ENCODE measurements at places on chromosomes 1 and 21. TPM values are rescaled to one million over a fixed set of nuclear protein-coding genes. Genes with fewer than 3 reads are reported as not detected.

HIPK1 gene
- 13.1 TPM for total RNA-seq

LCE3D gene
- total RNA-seq, result not detected

- DNase-seq, result peak; percentile 48
These were observed 659 bp downstream of the FAF1 start for GRCh38 chr1:50959303-50959912.

DNA sequence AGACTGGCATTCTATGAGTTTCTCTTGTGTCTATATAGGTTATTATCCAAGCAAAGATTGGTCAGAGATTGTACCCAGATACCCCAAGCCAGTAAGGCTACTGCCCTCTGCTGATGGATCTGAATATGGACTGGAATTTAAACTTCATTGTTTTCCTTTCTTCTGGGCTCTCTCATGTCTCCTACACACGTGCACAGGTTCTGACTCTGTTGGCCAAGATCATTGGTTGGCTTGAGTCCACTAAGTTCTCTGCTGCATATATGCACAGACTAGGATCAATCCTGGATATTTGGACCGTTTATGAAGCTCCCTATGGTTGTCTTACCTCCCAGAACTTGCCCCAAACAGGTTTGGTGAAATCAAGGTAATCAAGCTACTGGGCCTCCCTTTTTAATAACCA, 69.7 kb downstream of the CC2D1B start:
- peak; percentile 62 for DNase-seq

- DNase-seq, result no peak
These were observed 26.1 kb upstream of the SMIM12 start for GRCh38 chr1:34885405-34886247.

GRCh38 chr1:53343831-53344668, 16.2 kb upstream of the LRP8 start:
- DNase-seq, result no peak

GRCh38 chr1:4418021-4418420, 236.4 kb upstream of the AJAP1 start:
- DNase-seq, result no peak

DNA sequence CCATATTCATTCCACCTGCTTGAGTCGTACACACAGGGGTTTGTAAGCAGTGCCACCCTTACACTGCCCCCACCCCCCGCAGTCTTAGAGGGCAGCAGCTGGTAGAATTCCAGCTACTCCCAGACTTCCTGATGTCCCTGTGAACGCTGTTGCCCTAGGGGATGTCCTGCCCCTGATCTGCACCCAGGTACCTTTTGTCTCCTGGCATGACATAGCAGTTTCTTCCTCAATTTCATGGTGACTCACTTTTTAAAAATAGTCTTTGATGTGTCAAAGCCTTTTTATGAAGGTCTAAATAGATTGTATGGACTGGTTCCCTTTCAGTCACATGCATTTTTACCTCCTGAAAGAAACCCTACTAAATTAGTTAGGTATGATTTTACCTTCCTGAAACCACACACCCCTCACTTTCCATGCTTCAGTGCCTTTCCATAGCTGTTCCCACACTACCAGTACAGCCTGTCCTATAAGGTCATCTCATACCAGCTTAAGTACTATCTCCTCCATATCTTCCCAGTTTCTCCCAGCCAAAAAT, 76.4 kb downstream of the ST3GAL3 start:
- DNase-seq, result no peak

PLA2G2F gene
- total RNA-seq, result not detected

GRCh38 chr1:159612211-159612885, 24.7 kb downstream of the APCS start:
- peak; percentile 90 for DNase-seq

DNA sequence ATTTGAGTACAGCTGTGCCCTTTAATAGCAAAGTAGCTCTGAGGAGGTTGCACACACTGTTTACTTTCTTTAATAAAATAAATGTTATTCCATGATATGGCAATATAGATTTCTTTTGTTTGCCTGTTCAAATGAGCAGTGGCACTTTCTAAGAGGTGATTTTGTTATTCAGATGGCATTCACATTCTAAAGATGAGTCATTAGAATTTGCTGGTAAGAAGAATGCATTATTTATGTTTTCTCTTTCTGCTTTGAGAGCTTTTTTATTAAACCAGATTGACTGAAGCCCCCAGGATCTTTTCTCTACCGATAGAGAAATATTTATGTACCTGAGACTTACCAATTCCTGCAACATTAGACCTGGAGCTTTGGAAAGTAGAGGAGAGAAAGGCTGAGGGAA, 11.2 kb upstream of the LEPR start:
- no peak for DNase-seq

S1PR1 gene
- not detected for total RNA-seq

RIPPLY3 gene
- total RNA-seq, result not detected

DNA sequence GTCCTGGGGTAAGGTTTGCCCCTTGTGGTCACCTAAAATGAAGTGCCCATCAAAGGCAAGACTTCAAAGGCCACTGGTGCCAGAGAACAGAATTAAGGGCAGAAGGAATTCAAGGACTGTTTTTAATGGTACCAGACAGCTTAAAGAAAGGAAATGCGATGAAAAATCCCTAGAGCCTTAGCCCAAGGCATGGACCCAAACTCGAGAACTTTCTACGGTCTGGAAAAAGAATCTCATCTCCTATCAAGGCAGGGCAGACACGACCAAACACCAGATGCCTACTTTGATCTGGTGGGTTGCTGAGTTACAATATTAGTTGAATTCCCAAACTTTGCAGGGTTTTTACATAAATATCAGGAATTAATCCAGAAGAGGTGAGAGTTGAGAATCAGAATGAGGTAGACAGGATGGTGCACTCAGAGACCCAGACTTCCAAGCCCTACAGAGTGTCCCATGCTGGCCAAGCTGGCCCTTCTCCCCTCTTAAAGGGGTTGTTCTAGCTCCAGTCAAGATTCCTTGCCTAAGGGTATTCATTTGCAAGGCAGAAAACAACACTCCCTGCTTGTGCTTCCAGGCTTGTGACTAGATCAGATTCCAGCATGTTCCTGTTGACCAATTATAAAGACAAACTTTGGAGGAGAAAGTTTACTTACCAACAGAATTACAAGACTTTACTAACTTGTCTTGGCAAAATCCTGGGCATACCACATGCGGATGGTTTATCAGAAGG, 48.0 kb downstream of the EDN2 start:
- DNase-seq, result no peak

MEF2D gene
- 5.5 TPM for total RNA-seq

- no peak for DNase-seq
These were observed 3.2 kb downstream of the BTF3L4 start for GRCh38 chr1:52059321-52059720.

ITGB2 gene
- not detected for total RNA-seq

S100A7 gene
- not detected for total RNA-seq

GRCh38 chr1:92786111-92786901, 1.4 kb upstream of the EVI5 start:
- DNase-seq, result no peak

DNA sequence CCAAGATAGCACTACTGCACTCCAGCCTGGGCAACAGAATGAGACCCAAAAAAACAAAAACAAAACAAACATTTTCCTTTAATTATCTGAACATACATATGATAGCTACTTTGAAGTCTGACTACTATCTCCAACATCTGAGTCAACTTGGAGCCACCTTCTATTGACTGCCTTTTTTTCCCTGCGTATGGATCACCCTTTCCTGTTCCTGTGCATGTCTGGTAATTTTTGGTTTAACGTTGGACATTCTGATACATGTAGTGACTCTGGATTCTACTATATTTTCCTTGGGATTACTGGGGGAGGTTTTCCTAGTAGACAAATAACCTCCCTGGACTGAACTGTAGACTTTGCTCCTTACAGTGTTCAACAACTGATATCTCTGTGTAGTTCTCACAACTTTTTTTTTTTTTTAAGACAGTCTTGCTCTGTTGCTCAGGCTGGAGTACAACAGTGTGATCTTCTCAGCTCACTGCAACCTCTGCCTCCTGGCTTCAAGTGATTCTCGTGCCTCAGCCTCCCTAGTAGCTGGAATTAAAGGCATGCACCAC, 70.3 kb downstream of the KIAA0319L start:
- no peak for DNase-seq

CLCNKA gene
- total RNA-seq, result 0.31 TPM

- DNase-seq, result no peak
These were observed 223.6 kb upstream of the RAB4A start for GRCh38 chr1:229047161-229047839.

FAM151A gene
- total RNA-seq, result 1.3 TPM
